ENCODE measurements at places on chromosomes 3 and 15.
A peak's percentile ranks its signal among the peaks of the same experiment; 100 is the strongest.

DNA sequence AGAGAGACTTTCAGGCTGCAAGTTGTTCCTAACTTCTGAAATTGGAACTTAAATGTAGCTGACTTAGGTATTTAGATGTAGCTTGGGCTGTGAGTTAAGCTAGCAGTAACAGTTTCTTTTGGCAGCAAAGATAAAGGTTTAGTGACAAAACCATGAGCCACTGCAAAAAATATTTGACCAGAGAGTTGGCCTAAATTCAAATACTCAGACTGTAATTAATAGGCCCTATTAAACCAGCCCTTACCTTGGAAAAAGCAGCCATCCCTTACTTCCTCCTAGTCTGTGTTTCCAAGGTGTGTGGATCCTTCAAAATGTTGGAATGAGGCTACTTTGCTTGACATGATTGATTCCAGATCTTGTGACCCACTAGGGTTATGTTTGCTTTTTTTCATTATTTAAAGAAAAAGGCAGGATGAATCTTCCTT lies 8.2 kb downstream of the TPM1 start:
- DNase-seq: no peak

GRCh38 chr15:100476805-100477204 lies 51.9 kb downstream of the CERS3 start:
- no peak for DNase-seq

DNA sequence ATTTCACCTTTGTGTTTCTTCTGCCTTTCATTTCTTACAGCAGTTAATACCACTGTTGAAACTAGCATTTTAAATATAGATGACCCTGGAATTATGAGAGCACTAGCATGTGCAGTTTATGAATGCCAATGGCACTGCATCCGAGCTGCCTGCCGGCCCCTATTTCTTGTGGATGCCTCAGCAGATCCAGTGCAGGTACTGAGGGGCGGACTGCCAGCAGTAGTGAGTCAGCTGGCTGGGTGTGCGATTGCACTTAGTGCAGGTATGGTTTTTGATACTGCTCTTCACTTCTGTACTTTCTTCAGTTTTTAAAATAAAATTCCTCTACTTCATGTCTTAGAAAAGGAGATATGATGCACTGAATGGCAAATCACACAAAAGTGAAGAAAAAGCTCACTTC lies 453.0 kb downstream of the DIPK2A start:
- no peak for DNase-seq

- DNase-seq: peak; percentile 47
Measured at GRCh38 chr3:25663869-25664811, 567 bp downstream of the TOP2B start.
